ENCODE measurements at places on chromosomes 3 and 15.

DNA sequence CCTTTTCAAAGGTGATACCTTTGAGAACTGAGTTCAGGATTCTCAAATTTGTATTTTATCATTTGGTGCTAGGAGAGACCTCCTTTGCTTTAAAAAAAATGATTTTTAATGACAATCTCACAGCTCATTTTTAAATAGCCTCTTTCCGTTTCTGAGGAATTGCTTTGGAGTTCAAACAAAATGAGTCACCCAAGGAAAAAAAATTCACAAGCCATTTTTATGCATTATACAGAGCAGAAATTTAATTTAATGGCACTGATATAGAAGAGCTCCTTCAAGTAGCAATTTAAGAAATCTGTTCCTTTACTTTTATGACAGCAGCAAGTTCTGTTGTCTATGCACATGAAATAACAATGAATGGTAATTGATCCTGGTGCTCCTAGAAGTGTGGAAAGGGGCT lies 337.9 kb upstream of the KCNMB2 start:
- DNase-seq: no peak

- DNase-seq: no peak
Observed at GRCh38 chr15:79083154-79083553, 7.4 kb downstream of the RASGRF1 start.

- no peak for DNase-seq
Observed at GRCh38 chr3:25558121-25558520, 106.6 kb downstream of the TOP2B start.

GRCh38 chr3:49616491-49616941 lies 57.6 kb upstream of the APEH start:
- no peak for DNase-seq

DNA sequence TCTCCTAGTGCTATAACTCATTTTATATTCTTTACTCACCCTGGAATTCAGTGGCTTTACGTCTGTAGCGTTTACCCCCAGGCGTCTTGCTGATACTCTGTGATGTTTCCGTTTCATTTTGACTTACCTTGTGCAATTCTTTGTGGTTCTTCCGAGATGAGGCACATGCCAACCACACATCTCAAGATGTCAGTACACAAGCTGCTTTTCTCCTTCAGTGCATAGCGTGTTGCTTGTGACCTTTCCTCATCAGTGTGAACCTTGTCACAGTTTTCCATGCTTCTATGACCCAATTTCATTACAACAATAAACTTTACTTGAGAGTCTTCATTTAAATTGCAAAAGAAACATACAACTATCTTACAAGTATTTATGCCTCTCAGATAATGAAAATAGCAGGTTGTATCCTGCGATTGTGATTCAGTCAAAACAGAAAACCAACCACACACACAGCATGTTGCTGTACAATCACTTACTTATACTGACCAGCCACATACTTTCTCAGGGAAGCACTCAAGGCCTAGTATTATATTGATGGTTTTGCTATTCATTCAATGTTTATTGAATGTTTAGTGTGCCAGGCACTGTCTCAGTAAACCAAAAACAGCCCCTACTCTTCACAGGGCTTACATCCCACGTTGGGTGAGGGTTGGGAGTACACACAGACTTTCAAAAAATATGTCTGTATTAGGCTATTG lies 4.6 kb upstream of the TBL1XR1 start:
- peak; percentile 69 for DNase-seq

DNA sequence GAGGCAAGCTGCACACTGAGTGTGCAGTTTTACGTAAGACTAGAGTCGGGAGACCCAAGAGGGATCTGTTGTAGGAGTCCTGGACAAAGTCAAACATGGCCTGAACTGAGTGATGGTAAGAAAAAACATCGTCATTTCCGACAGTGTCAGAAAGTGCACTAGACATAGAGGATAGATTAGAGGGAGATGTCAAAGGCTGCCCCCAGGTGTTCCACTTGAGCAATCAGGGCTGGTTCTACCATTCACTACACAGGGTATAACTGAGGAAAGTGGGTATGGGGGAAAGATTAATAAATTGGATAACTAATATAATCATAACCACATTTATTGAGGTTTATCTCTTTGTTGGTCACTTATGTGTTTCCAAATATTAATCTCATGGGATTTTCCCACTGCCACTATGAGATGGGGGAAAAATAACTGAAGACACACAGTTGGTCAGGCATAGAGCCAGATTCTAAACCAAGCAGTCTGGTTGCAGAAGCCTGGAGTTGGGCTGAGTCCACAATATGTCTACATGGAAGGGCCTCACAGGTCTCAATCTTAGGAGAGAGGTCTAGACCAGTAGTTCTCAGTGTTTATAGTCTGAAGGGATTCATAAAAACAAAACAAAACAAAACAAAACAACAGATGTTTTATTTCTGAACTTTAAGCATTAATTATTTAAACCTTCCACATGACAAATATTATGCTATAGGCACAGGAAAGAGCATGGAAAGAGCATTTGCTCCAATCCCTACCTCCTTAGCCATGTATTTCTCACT lies 766.5 kb downstream of the NTRK3 start:
- DNase-seq: no peak

DNA sequence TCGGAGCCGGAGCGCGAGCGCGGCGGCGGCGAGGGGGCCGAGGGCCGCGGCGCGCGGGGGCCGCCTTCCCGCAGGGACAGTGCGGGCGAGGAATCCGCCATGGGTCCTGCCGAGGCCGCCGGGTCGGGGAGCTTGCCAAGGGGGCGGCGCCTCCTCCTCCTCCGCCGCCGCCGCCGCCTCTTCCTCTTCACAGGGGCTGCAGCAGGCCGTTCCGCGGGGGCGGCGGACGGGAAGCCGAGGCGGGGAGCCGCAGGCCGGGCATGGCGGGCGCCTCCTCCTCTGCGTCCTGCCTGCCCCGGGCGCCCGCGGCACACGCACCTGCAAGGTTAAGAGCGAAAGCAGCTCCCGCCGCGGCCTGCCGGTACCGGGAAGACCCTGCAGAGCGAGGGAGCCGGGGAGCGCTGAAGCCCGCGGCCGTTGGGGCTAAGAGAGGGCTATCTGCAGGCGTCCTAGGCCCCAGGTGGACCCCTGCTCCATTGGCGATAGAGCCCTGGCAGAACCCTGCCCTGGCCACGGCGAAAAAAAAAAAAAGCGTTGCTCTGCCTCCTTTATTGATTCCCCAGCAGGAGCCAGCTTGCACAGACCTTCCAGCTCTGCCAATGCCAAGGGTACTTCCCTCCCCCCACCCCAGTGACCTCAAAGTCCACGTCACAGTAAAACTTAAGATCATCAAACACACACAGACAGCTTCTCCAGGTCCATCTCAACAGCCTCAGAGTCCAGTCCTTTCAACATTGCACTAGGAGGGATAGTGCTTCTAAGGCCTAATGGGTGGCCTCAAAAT lies at the start of gene LYSMD2:
Gene LYSMD2, minus strand, starts transcription at position 134 of the 784 bp plus-strand sequence. Its CDS starts 33 bp downstream, at position 101.
- DNase-seq: peak; percentile 36

DNA sequence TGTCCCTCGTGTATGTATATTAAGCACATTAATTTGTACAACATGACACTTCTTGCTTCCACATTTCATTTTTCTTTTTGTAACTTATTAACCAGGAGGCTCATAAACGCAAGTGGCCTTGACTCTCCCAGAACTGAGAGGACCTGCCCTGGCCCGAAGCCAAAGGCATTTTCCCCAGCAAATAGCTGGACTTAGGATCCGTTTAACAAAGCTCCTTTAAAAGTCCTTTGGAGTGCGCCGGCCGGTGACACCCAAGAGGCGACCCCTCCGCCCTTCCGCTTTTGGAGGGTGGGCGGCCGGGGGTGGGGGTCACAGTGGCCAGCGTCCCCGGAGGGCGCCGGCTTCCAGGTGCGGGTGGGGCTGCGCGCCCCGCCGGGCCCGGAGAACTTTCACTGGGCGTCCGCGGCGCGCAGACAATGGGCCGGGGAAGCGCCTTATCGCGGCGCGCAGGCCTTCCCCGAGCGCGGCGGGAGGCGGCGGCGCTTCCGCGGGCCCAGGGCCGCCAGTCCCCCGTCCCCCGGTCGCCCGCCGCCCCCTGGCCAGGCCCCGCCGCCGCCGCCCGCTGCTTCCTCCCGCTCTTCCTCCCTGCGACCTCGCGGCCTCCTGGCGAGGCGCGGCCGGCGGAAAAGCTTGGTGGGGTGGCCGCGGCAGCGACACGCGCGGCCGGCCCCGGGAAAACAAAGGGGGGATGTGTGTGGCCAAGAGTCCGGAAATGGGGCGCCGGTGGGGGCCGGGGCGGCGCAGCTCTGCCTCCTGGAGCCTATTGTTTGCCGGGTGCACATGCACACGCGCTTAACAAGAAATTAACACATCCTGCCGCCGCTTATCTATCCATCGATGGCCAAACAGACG lies 613.4 kb downstream of the MCTP2 start:
- no peak for DNase-seq

GRCh38 chr15:89017370-89018066 lies 70.7 kb upstream of the ABHD2 start:
- peak; percentile 80 for DNase-seq

GRCh38 chr3:195847055-195847950 lies 35.6 kb upstream of the MUC4 start:
- no peak for DNase-seq

- no peak for DNase-seq
Observed at GRCh38 chr15:74399100-74399499, 31.7 kb upstream of the CYP11A1 start.

DNA sequence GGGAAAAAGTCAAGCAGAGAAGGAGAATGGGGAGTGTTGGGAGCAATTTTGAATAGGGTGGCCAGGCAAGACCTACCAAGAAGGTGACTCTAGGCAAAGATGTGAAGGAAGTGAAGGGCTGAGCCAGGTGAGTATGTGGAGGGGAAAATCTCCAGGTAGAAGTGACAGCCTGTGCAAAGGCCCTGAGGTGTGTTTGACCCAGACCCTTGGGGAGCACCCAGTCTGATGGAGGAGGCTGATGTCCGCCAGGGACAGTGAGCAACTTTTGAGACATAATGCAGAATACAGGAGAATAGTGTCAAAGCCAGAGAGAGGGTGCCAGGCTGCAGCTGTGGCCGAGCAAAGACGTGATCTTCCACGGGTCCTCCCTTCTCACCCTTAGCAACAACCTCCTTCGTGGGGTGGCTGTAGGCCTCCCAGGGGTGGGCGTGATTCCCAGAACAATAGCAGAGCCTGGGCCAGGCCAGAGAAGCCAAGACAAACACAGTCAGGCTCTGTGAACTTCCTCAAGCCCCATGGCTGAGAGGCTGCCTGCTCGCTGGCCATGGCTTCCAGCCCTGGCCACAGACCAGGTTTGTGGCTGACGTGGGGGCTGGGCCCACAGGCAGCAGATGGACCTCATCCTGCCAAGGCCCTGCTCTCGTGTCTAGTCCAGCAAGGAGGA lies 58.1 kb downstream of the SLC6A6 start:
- no peak for DNase-seq

DNA sequence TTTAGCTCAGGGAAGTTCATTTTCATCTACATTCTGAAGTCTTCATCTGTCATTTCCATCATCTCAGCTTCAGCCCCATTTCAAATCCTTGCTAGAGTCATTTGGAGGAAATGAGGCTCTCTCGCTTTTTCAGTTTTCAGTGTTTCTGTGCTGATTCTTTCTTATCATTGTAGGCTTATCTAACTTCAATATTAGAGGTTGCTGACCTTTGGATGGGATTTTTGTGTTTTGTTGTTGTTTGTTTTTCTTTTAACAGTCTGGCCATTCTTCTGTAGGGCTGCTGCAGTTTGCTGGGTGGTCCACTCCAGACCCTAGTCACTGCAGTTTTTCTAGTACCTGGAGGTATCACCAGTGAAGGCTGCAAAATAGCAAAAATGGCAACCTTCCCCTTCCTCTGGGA lies 8.6 kb downstream of the OR5H2 start:
- DNase-seq: no peak

- DNase-seq: no peak
Observed at GRCh38 chr3:43641306-43642114, 19.7 kb upstream of the ANO10 start.

- no peak for DNase-seq
Observed at GRCh38 chr3:194103505-194103904, 32.4 kb upstream of the HES1 start.

- DNase-seq: no peak
Observed at GRCh38 chr3:27542476-27542875, 58.3 kb upstream of the SLC4A7 start.

DNA sequence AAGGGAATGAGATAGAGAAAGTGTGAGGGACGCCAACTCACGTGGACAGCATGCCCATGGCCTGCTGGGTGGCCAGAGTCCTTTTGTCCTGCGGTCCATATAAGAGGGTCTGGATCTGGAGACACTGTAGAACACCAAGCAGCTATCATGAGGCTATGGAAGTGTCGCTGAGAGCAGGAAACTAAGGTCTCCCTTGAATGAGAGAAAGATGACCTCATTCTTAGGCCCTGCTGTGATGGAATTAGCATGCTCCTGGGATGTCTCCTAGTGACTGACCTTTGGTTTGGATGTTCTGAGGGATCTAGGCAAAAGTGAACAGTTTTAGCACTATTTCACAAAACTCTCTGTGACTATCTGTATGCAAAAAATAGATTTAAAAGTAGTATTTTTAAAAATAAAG lies 34.4 kb downstream of the SYNM start:
- no peak for DNase-seq

DNA sequence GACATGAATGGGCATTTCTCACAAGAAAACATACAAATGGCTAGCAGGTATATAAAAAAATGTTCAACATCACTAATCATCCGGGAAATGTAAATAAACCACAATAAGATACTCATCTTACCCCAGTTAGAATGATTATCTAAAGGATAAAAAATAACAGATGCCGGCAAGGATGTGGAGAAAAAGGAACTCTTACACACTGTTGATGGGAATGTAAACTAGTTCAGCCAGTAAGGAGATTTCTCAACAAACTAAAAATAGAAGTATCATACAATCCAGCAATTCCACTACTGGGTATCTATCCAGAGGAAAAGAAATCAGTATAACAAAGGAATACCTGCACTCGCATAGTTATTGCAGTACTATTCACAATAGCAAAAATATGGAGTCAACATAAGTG lies 124.2 kb downstream of the SATB1 start:
- no peak for DNase-seq

GRCh38 chr3:27200721-27201489 lies 168.3 kb downstream of the NEK10 start:
- no peak for DNase-seq

Data from activated CD4-positive, alpha-beta T cell treated with anti-CD3 and anti-CD28 coated beads, Interleukin-2, amount 50 U/mL, for 24 hours (primary cell).